ENCODE measurements at places on chromosomes 6 and 20. TPM values are rescaled to one million over a fixed set of nuclear protein-coding genes. Genes with fewer than 3 reads are reported as not detected.

GRCh38 chr20:58228103-58228483 lies 360 bp downstream of the ANKRD60 start:
- DNase-seq: peak; percentile 19

DNA sequence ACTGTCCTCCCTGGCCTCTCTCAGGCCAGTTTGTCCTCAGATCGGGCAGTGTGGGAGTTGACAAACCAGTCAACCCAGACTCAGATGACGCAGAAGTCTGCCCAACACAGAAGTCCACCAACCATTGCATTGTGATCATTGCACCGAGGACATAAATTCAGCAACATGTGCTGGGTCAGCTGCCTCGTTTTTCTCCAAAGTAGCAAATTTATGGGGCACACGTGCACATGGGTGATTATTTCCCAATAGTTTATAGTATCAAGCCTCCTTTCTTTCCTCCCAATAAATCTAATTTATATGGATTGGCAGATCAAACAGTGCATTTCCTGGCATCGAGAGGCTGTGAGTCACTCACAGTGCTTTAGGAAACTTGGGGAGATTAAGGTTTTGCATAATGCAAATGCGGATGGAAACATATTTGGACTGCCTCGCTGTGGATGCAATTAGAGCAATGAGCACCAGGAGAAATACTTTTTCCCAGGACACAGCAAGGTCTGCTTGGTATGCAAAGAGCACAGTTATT lies 413.7 kb upstream of the SULF2 start:
- peak; percentile 35 for DNase-seq

The SYNDIG1 gene
- total RNA-seq: 0.17 TPM

The FGD2 gene
- not detected for total RNA-seq

GRCh38 chr6:164108092-164108491 lies 693.6 kb downstream of the QKI start:
- DNase-seq: no peak

- DNase-seq: no peak
Measured at GRCh38 chr6:79373880-79374279, 139.4 kb upstream of the HMGN3 start.

DNA sequence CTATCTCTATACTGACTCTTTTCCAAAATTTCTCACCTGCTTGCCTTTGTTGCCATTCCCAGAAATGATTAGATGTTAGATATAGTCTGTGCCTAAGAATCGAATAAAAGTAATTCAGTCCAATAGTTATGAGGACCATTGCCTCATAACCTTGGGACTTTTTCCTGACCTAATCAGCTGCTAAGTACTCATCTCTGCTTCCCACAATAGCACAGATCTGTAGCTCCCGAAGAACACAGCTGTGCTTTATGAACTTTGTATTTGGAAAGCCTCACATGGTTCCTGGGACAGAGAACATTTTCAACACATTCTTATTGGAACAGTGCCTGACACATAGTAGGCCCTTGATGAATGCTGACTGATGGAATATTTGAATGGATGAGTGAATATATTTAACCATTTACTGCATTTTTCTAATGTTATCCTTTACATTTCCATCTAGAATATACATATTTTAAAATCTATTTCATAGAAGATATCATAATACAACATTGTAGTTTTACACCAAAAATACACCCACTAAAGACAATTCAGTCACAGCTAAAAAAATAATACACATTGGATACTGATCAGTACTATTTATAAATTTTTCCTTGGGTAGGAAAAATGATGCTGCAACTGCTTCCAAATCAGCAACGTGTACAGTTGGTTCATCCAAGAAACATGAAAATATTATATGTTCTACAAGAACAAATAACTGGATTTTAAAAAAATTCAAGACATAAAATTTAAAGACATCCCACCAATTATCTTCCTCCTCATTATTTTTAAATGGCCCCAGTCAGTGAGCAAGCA lies 53.9 kb downstream of the HS3ST5 start:
- no peak for DNase-seq

GRCh38 chr20:16922834-16923233 lies 174.7 kb downstream of the OTOR start:
- peak; percentile 88 for DNase-seq

GRCh38 chr6:134997133-134997995 lies 47.5 kb upstream of the ALDH8A1 start:
- DNase-seq: no peak

Measured in fibroblast of lung (primary cell).